RWPE1 (cell line): ENCODE measurements at places on chromosomes 13 and 19.

GRCh38 chr13:42373048-42373812, 101.3 kb downstream of the AKAP11 start:
- no peak for DNase-seq

DNA sequence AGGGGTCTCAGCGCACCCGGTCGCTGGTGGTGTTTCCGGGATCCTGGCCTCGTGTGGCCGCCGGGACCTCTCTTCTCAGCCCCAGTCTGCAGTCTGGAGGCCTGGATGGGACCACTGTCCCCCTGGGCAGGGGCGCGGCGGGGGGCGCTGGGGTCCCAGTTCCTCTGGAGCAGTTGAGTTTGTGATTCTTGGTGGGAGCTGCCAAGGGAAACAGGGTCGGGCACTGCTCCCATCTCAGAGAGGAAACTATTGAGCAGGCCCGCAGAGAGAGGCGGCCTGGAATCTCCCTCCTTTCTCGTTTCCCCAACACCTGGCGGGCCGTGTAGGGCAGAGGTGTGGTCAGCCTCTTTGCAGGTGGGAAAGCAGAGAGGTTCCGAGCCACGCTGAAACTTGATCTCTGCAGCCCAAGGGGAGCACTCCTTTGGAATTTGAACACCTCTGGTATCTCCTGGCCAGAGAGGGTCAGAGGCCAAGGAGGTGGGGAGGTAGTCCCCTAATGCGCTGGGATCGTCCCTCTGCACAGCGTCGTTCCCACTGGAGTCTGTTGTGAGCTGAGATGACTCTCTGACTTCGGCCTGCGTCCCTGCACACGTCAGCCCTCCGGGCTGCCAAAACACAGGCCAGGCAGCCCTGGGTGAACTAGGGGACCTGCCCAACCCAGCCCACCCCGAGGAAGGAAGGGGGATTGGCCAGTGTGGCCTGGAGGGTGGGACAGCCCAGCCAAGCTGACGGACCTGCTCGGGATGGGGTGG, 741 bp downstream of the PLEKHF1 start:
- no peak for DNase-seq

DNA sequence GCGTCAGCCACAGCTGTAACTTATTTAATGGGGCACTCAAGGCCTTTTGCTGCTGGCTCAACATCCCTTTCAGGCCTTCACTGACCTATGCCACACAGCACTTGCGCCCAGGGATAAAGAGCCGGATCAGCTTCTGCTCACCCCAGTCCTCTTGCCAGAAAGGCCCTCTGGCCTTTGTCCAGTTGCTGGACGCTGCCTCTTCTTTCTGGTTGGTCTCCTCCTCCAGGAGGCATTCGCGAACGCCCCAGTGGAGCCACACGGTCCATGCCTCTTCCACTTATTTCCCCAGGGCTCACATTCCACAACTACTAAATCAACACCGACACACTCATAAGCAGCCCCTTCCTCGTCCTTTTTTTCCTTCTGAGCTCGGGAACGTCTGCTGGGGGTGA, 3.7 kb upstream of the ZNF329 start:
- peak; percentile 4 for DNase-seq

GRCh38 chr19:911197-912033, 1.6 kb downstream of the R3HDM4 start:
- no peak for DNase-seq

DNA sequence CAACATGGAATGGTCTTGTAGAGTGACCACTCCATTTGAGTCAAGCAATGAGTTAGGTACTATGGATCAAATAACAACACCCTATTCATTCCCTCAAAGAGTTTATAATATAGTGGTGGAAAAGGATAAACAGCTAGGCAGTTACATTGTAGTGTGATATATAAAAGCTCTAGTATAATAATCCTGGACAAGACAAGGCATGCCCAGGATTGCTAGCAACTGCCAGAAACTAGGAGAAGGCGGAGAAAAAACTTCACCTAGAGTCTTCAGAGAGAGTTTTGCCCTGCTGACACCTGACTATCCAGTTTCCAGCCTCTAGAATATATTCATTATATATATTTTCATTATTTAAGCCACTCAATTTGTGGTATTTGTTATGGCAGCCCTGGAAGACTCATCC, 530.6 kb downstream of the KLF12 start:
- DNase-seq, result no peak

DNA sequence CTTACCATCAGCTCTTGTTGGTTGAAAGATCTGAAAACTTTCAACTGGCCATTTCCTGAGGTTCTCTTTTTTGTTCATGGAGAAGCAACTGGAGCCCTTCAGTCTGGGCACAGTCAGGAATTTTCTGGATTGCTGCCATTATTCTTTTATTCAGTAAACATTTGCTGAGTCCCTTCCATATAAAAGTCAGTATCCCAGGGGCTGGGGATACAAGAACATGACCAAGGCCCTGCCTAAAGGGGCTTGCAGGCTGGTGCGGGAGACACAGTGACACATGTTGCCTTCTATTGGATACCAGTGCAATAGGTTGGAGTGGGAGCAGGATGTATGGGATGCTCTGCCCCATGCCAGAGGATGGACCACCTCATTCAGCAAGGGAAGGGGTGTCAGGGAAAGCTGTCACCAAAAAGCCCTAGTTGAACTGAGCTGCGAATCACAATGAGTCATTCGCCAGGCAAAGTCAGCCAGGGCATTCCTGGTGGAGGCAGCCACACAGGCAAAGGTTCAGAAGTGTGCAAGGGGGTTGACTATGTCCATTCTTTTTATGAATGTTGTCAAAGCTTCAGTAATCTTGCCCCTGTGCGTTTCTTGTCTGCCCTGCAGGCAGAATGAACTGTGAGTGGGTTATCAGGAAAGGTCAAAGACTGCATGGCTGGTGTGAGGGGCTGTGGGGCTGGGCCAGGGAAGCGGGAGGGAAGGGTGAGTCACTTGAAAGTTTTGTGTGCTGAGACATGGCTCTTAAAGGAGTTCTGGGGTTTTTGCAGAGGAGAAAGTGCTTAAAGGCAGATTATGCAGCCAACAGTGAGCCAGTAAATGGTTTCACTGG, 395.9 kb downstream of the KCNRG start:
- DNase-seq, result peak; percentile 88

GRCh38 chr19:4258181-4258580, 11.3 kb downstream of the YJU2 start:
- DNase-seq, result no peak

DNA sequence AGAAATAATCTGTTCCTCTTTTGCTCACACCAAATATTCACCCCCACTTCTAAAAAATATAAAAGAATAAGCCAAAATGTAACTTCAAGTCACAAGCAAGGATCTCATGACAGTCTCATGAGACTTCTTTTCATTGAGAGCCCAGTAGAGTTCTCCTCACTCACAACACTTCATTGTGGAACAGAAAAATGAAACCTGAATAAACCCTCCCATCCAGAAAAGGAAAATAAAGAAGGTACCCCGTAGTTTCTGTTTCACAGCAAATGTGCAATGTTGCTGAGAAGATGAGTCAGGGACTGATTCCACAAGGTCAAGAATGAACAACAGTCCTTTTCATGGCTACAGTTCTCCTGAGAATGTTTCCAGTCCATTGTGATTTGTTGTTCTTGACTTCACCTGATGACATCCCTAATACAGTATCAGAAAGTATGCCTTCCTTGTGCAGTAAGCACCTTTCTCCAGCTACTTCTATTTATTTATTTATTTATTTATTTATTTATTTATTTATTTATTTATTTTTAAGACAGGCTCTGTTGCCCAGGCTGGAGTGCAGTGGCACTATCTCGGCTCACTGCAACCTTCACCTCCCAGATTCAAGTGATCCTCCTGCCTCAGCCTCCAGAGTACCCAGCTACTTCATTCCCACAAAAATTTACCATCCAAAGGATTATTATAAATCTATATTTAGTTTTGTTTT, 6.4 kb upstream of the ZNF841 start:
- DNase-seq, result no peak

DNA sequence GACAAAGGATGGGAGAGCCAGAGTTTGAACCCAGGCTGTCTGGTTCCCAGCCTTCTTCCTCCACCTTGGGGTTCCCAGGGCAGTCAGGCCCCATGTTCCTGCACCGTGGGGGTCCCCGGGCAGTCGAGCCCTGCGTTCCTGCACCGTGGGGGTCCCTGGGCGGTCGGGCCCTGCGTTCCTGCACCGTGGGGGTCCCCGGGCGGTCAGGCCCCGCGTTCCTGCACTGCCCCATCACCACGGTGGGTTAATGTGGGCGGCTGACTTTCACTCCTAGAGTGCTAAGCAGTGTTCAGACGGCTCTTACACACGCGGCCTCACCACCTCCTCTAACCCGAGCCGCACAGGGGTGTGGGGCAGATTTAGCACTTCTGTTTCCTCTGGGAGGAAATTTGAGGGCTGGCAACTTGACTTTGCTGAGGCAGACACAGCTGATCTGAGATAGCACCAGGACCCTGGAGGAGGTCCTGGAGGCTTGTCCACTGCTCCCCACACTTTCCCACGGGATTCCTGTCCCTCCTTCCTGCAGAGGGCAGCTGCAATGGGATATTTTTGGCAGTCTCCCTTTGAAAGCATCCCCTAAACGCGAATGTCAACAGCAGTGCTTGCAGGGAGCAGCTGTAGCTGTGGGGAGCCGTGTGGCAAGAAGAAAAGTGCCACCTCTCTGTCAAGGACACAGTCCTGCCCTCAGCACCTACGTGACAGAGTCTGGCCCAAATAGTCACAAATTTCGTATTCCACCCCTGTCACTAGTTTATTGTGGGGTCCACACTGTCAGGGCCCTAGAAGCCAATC, 239.4 kb downstream of the TEX29 start:
- no peak for DNase-seq

- no peak for DNase-seq
Observed at GRCh38 chr13:113926951-113927660, 46.8 kb downstream of the C13orf46 start.

GRCh38 chr13:99606324-99607066, 105.2 kb downstream of the TM9SF2 start:
- DNase-seq, result peak; percentile 91

- DNase-seq, result peak; percentile 71
Observed at GRCh38 chr19:1279782-1280341, 4.5 kb downstream of the FAM174C start.

DNA sequence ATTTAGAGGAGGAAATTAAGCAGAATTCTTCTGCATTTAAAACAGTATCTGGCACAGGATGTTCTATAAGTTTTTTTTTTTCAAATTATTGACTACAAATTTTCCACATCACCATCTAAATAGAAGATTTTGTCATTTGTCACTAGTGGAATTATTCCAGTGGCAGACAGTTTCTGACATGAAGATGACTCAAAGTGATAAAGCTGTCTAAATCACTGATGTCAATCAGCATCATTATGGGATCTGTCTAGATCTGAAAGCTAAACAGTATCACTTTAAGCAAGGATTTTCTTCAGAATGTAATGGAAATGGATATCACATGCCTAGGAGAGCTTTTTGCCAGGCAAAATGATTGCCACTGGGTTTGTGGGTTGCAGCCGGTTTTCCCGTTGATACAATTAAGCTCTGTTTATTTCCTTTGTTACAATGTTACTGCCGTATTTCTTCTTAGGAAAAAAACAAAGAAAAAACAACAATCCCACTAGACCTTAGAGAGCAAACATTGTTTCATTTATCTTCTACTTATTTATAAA, 1657.0 kb upstream of the PRR20A start:
- no peak for DNase-seq

DNA sequence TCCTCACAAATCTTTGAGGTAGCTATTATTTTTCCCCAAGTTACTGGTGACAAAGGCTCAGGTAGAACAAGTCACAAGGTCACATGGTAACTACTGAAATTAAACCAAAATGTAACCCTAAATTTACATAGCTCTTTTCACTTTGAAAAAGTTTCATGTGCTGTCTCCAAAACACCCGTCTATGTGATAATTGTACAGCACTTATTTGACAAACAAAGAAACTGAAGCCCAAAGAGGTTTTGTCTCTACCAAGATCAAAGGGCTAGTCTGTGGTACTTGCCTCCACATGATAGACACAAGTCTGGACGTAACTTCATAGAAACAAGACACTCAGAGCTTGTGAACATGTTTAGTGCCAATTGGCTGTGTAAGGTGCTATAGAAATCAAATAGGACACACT, 108.3 kb downstream of the SACS start:
- DNase-seq, result no peak

DNA sequence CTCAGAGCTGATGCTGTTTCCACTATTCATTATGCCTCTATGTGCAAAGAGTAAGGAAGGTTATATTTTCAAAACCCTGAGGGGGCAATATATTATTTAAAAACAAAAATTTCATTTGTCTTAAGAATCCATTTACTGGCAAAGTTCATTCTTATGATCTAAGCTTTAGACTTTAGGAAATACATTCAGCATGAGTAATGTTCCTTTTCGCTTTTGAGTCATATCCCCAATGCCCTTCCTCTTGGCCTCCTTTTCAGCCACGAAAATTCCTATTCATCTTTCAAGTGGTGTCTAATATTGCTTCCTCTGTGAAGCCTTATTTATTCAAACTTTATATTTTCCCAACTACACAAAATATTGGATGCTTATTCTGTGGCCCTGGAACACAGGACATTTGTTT, 1317.0 kb downstream of the PCDH9 start:
- peak; percentile 49 for DNase-seq

GRCh38 chr19:4042064-4042730, 24.5 kb downstream of the ZBTB7A start:
- DNase-seq, result no peak

GRCh38 chr19:27679905-27680304, 1533.0 kb downstream of the UQCRFS1 start:
- DNase-seq, result no peak

DNA sequence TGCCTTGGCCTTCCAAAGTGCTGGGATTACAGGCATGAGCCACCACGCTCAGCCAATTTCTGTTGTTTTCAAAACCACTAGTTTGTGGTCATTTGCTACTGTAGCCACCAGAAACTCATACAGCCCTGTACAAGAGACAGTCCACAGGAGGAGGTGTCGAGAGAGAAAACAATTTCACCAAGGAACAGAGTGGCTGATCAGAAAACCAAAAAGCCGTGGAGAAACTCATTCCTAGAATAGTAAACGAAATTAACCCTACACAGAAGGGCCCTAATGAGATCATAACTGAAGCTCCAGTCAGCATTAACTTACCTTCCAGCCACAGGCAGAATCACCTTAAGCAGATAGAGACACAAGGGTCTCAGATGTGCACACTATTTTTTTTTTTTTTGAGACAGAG, 3.8 kb upstream of the CCDC124 start:
- no peak for DNase-seq

GRCh38 chr13:41267106-41267505, 3.7 kb upstream of the MTRF1 start:
- DNase-seq, result no peak

DNA sequence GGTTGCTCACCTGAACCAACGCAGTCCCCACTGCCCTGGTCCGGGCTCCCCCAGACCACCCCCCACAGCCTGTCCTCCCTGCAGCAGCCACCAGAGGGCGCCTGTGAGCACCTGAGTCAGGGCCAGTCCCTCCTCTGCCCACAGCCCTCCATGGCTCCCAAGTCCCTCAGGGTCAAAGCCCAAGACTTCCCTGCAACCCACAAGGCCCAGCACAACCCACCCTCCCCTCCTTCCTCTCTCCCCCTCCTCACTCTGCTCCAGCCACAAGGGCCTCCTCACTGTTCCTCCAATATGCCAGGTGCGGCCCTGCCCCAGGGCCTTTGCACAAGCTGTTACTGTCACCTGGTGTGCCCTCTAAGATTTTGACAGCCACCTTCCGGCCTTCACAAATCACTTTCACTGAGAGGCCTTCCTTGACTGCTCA, 10.9 kb downstream of the GNA15 start:
- no peak for DNase-seq
